Stimulated activated CD4-positive, alpha-beta T cell treated with anti-CD3 and anti-CD28 coated beads, Interleukin-4, amount 100 ng/mL, for 24 hours (primary cell): ENCODE measurements at places on chromosomes 3 and 15.

DNA sequence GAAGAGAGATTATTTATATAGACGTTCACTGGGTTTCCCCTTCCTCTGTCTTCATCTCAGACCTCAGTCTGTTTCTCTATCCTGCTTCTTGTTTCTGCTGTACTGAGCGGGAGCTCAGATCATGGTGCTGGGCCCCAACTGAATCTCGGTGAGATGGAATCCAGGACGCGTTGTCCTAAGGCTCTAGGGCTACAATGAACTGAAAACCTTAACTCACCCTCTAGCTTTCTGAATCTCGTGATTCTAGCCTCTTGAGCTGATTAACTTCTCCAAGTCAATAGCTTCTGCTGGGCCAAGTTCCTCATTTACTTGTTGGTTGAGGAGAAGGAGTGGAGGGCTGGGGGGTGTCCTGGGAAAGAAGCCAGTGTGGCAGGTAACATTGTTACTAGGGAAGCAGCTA, 32.7 kb upstream of the MAP3K13 start:
- no peak for DNase-seq

DNA sequence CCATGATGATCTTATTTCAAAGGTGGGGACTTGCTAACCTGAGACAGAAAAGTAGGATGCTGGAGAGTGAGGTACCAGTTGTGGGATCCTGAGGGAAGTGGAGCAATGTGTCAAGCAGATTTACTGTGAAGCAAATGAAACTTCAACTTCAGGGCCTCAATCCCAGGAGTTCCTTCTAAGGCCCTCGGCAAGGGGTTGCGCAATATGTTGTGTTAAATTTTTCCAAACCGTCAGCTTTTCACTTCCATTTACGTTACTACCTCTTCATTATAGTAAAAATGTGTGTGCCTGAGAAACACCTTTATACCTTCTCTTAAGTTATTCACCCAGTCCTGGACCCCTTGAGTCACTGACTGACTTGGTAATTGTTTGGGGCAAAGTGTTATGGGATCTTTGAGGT, 42.5 kb upstream of the KCNH8 start:
- no peak for DNase-seq

- DNase-seq = no peak
Observed at GRCh38 chr15:52786436-52787122, 3.6 kb downstream of the ONECUT1 start.

- no peak for DNase-seq
Observed at GRCh38 chr3:110413807-110414748, 657.5 kb upstream of the NECTIN3 start.

DNA sequence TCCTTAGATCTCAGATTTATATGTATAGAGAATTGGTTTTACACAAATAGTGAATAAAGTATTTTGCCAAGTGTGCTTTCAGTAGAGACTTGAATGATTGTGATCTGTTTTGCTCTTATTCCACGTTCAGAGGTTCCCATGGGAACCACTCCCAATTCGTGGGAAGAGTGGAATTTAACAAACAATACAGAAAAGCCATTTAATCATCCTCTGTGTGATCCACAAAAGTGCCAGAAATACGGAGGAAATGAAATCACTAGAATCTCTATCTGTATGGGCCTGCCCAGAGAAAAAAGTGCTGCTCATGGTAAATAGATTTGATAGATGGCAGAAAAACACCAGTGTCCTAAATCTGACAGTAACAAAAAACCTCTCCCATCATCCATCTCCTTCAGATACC, 56.0 kb downstream of the CNTN4 start:
- DNase-seq = no peak

DNA sequence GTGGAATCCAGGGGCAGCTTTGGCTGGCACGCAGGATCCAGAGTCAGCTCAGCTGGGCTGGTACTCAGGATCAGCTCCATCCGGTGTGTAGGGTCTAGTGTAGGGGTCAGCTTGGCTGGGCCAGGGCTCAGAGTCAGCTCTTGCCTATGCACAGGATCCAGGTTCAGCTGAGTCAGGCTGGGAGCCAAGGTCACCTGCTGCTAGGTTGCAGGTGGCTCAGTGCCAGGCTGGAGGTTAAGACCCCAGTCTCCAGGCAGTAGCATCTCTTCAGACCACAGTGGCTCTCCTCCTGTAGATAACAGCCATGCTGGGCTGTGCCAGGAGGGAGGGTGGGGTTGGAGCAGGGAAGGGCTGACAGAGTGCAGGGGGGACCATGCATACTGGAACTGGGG, 1.8 kb downstream of the HYAL3 start:
- no peak for DNase-seq

DNA sequence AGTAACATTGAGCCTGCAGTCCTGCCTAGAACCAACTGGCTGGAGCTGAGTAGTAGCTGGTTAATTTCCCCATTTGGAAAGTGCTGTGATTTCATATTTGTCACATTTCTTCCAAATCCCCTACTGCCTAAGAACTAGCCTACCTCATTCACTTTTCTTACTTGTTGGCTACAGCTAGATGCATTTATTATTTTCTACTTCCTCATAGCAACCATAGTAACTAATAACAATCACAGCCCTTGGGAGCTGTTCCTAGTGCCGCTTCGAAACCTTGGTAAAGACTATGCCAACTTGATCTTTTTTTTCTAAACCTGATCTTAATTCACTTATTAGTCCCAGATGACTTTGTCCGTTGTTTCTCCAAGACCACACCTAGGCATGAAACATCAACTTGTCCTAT, 240.3 kb downstream of the FGF12 start:
- DNase-seq = no peak

- DNase-seq = no peak
Observed at GRCh38 chr3:70882104-70882503, 569.7 kb upstream of the MDFIC2 start.

DNA sequence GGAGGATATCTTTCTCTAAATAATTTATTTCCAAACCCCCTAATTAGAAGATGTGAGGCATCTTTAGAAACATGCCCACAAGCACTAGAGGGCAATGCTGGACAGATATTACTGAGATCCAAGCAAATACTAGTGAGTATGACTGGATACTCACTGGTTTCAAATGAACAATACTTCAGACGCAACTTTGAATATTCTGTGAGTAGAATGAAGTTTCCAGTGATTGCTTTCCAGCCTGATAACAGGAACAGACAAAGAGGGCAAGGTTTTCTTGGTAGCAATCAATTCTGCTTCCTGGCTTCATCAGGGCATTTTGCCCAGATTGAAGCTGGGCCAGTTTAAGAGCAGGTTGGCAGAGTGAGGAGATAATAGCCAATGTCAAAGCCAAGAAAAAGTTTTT, 442.6 kb upstream of the PDZRN3 start:
- no peak for DNase-seq

DNA sequence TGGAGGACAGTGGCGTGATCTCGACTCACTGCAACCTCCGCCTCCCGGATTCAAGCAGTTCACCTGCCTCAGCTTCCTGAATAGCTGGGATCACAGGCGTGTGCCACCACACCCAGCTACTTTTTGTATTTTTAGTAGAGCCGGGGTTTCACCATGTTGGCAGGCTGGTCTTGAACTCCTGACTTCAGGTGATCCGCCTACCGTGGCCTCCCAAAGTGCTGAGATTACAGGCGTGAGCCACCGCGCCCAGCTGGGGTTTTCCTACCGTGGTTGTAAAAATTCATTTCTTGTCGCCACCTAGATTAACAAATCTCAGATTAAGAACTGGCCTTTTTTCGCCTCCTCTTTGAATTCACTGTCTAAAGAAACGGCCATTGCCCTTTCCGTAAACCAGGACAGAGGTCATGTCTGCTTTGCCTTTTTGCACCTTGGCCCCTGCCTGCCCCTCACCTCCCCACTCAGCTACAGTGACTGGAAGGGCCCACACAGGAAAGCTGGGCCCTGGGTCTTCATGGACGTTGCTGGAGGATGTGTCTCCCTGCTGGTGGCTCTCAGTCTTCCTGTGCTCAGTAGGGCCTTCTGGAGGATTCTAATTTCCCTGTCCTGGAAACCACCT, 17.2 kb downstream of the ZNF710 start:
- DNase-seq = no peak

DNA sequence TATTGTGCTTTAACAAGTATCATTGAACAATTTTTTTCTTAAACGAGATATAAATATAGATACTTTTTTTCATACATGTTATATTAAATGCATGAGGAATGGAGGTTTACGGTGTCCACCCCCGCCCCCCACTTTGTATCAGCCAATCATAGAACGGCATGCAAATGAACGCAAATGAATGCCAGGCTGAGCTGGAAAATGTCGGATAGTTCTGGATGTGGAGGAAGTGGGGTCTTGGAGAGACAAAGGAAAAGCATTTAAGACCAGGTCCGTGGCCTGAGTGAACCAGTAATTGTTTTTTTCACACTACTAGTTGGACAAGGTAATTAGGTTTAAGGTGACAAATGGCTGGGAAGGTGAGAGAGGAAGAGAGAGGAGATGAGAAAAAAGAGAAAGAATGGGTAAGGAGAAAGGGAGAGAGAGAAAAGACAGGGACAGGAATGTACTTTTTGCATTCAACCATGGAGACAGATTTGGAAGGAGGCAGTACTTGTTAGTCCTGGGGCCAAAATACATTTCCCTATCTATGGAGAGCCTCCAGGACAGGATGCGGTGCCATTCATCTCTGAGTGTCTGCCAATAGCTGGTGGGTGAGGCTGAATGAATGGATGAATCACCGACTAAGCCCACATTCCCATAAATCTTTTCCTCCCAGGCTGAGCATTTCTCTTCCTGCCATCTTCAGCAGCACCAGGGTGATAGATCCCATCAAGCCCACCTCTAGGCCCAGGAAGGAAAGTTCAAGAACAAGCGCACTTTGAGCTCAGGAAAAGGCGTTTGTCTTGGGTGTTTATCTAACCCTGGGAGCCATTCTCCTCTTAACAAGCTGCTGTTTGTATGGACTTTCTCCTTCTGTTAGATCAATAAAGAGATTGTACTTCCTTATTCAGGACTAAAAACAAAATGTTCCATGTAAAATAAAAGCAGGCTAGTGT, 1.4 kb upstream of the RAD18 start:
- DNase-seq = no peak

DNA sequence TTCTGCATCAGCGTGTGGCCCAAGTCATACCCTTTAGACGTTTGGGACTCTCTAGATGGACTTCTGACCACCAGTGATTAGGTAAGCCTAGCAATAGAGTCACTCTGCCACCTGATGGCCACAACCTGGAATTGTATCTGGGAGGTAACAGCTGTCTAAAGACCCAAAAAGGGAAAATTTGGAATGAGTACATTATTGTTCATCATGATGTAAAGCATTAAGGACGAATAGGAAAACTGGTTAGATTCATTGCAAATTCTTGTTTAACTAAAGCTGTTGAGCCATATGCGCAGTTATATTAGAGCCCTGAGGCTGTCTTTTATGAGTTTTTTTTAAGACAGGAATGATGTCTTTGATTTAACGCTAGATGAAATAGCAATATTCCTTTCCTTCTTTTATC, 63.6 kb downstream of the FAM81A start:
- DNase-seq = no peak

DNA sequence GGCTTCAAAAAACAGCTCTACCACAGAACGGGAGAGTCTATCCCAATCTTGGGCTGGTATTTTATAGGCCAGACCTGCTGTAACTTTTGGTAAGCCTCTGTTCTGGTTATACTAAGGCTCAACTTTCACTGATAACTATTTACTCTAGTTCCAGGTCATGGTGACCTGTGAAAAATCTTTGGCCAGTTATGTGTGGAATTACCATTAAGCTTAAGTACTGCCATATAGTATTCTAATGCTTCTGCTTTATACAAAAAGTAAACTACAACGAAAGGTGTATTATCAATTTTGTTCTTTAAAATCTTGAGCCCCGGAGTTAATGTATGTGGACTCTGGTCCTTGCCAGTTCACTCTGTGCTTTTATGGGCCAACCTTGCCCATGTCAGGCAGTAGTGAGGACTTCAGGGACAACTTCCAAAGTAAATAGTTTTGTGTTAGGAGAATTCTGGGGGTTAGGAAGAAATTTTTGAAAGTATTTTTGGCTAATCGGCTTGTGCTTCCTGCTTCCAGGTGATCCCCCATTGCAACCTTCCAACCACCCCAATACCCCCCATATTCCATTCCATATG, 6.4 kb downstream of the SIAH2 start:
- no peak for DNase-seq

GRCh38 chr3:113013593-113013992, 22.8 kb downstream of the GTPBP8 start:
- DNase-seq = no peak

DNA sequence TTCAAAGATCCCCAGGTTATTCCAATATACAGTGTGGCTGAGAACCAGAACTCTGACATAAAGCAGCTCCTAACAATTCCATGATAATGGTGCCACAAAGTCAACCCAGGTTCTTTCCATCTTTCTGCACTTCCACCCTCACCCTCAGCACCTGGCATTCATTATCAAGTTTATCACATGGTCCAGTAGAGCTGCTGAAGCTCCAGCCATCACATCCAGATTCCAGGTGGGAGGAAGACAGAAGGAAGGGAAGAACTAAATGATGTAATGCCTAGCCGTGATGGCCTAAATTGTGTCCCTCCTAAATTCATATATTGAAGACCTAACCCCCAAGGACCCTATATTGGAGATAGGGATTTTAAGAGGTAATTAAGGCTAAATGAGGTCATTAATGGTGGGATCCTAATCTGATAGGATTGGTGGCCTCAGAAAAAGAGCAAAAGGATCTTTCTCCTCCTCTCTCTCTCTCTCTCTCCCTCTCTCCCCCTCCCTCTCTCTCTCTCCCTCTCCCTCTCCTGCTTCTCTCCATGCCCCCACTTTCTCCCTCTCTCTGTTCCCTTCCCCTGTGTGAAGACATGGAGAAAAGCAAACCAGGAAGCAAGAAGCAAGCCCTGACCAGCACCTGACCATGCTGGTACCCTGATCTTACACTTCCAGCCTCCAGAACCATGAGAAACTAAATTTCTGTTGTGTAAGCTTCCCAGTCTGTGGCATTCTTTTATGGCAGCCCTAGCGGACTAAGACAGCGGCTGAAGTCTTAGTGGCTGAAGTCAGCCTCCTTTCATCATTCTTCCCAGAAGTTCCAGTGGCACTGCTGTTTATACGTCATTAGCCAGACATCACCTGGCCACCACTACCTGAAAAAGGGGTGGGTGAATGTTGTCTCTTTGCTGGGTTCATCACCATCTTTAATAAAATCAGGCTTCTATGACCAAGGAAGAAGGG, 369.7 kb upstream of the PROK2 start:
- no peak for DNase-seq

GRCh38 chr3:182717216-182717615, 76.1 kb upstream of the ATP11B start:
- DNase-seq = no peak
